Fibroblast of skin of left quadriceps (primary cell): ENCODE measurements at places on chromosomes 1 and 21.

- no peak for DNase-seq
Measured at GRCh38 chr1:36080801-36081200, 3.1 kb upstream of the TEKT2 start.

GRCh38 chr1:54600947-54601721 lies 22.2 kb downstream of the FAM151A start:
- no peak for DNase-seq

DNA sequence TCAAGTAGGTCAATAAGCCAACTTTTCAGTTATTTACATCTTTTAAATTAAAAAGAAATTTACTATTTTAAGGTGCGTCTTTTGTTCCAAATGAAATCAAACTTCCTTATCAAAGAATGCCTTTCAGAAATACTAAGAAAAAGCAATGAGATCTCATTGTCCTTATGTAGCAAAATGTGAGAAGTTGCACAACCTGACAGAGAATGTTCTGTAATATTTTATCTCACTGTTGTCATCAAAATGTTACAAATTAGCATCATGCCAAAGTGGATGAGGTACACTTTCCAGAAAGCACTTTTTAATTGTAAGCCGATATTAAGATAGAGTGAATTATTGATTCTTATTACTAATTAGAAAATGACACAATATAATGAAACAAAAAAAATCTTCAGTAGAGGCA lies 50.4 kb downstream of the KCNT2 start:
- no peak for DNase-seq

DNA sequence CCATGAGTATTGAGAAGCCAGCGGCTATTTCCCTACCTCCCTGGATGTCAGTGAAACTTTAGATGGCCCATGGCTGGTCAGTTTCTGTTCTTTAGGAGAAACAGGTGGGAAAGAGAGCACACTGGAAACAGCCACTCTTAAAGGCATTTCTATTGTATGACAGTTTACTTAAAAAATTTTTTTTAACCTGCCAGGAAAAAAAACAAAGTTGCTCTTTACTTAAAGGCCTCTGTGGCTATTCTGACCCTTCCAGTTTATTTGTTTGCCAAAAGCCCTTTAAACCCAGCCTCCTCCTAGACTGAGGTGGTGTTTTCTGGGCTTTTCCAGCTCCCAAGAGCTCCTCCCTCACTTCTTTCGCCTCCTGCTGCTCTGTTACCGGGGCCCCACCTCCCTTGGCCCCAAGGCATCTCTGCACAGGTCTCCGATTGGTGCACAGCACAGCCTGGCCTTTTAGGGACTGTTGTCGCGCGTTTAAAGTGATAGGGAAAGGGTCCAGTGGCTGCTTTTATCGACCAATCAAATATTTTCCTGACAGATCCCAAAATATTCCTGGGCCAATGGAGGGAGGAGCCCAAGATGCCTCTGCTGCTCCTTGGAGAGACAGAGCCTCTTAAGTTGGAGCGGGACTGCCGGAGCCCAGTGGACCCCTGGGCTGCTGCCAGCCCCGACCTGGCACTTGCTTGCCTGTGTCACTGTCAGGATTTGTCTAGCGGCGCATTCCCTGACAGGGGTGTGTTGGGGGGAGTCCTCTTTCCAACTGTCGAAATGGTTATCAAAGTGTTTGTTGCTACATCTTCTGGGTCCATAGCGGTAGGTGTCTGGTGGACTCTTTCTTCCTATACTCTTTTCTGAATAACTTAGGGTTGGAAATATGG lies at the start of gene SH3BGR:
Gene SH3BGR (plus strand): TSS at position 639 of the 875 bp plus-strand sequence. CDS start 127 bp downstream, at position 766.
- no peak for DNase-seq

- no peak for DNase-seq
Measured at GRCh38 chr1:109500941-109501381, 7.1 kb downstream of the CYB561D1 start.

- DNase-seq: no peak
Measured at GRCh38 chr1:10564063-10564462, 89.3 kb downstream of the PEX14 start.

- no peak for DNase-seq
Measured at GRCh38 chr1:234980291-234980644, 148.4 kb downstream of the TOMM20 start.

DNA sequence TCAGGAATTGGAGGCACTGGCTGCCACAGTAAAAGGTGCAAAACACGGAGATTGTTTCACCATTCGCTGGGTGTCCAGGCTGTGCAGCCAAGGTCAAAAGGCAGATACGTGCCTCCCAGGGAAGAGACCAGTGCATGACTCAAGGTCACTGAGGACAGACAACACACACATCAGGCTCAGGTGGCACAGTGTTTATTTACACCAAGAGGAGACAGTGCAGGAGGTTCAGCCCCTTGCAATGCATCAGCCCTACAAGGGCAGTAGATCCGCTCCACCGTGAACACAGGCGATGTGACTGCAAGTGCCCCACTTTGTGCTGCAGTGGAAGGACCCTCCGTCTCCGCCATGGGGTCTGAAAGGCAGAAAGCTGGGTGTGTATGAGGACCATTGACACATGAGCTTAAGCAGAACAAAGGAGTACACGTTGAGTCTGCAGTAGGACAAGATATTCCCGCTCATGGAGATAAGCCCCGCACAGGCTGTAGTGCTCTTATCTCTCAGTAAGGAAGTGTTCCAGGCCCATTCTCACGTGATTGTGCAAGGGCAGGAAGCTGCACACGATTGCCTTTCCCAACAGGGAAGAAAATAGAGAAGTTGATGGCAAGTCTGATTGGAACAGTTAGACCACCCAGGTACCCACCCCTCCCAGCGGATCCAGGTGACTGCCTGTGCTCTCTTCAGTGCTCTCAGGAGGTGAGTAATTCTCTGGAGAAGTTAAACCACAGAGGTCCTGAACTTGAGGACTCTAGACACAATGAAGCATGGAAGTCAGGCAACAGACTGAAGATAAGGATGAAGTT lies 37.5 kb upstream of the QSOX1 start:
- peak; percentile 2 for DNase-seq

DNA sequence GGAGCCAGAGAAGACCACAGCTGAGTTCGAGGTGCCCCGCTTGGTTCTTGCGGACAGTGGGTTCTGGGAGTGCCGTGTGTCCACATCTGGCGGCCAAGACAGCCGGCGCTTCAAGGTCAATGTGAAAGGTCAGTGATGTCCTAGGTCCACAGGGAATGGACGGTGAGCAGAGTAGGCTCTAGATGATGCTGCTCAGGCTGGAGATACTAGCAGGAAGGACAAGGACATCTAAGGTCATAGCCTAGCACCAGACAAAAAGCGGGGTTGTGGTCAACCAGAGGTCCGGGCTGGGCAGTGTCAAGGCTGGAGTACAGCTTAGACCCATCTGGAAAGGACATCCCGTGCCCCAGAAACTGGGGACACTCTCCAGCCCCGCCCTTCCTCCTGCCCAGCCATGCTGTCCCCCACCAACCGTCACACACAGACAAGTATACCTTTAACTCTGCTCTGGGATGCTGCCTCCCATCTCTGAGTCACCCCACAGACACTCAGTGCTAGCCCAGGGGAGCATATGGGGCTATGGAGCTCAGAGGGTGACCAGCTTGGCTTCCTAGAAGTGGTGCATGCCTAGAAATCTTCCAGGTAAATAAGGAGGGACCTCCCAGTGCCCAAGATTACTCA lies 8.7 kb downstream of the TIE1 start:
- DNase-seq: no peak

- no peak for DNase-seq
Measured at GRCh38 chr1:245397771-245398170, 243.0 kb downstream of the KIF26B start.

GRCh38 chr1:228256626-228257375 lies 49.0 kb downstream of the OBSCN start:
- no peak for DNase-seq
